ENCODE measurements at places on chromosomes 11 and 22.
A peak's percentile ranks its signal among the peaks of the same experiment; 100 is the strongest.

DNA sequence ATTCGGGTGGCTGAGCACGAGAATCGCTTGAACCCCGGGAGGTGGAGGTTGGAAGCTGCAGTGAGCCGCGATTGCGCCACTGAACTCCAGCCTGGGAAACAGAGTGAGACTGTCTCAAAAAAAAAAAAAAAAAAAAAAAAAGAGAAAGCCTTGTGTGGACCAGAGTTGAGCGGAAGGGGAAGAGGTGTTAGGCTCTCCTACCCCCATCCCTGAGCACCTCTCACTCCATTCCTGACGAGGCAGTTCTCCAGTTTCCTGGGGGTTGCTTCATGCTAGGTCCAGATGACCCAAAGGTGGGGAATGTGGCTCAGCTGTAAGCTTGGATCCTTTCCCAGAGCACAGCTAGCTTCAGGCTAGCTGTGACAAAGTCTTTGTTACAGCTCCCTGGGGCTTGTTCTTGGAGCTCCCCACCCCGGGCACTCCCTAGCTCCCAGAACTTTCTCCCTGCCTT lies 8.8 kb upstream of the DNAL4 start:
- no peak for DNase-seq

- no peak for DNase-seq
Observed at GRCh38 chr22:30591191-30591587, 521 bp downstream of the PES1 start.

DNA sequence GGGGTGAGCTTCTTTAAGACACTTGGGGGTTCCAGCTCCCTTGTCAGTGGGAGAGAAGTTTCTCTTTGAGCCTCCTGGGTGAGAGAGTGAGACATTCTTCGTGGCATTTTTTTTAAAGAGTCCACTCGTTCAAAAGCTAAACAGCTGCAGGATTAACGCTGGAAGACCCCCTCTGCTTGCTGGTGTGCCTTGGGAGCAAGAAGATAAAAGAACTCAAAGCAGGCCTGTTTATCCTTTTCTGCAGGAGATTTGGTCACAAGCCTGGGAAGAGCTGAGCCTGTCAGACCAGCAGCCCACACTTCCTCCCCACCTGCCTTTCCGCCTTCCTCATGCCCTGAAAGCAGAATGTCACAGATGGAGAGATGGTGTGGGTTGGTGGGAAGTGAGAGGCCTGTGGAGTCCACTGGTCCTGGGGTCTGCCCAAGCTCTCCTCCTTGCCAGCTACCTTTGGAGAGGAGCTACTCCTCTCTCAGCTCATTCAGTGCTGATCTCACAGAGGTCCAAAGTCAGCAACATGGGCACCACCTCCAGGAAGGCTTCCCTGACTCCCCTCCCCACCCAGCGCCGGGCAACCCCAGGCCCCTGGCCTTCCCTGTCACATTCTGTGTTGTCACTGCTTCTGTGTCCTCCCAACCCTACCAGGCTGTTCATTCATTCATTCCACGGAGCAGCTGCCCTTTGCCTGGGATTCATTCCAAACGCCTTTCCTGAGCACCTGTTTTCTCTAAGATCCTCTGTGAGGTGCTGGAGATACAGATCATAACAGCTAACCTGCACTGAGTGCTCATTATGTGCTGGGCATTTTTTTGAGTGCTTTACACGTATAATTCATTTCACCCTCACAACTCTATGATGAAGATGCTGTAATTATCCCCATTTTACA lies 6.7 kb downstream of the GDPD5 start:
- DNase-seq, result no peak

DNA sequence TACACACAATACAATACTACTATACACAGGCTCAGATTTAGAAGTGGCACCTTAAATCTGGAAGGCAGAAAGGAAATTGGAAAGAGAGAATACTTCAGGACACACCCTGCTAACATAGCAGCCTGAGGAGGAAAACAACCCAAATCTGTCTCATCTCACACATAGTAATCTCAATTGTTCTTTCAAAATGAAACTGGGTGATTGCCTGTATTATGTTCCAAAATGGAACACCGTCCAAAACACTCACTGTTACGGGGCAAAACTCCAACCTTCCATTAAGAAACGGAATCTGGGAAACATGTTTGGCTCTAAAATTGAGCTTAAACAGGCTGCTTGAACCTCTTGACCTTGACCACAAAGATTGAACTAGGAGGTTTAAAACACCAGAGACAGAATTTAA lies 572.6 kb downstream of the OPCML start:
- DNase-seq, result no peak

- no peak for DNase-seq
Observed at GRCh38 chr11:12109591-12110196, 696 bp upstream of the MICAL2 start.

DNA sequence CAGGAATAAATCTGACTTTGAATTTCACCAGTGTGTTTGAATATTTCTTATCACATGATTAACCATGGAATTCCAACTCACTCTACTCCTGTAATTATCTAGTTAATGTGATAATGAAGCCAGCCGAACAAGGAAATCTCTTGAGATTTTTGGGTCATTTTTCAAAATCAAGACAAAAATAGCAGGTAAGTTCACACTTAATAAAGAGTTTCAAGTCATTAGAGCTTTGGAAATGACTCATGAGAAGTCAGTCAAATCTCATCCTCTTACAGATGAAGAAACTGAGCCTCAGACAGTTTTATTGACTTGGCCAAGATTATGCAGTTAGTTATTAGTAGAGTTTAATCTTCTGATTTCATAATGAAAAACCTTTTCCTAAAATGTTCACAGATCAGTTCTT lies 148.8 kb downstream of the ARHGAP42 start:
- no peak for DNase-seq

GRCh38 chr22:48098243-48098920 lies 1335.9 kb downstream of the TBC1D22A start:
- DNase-seq, result peak; percentile 3

GRCh38 chr11:130389335-130389935 lies 39.0 kb downstream of the ADAMTS8 start:
- DNase-seq, result no peak

- DNase-seq, result peak; percentile 55
Observed at GRCh38 chr11:6438979-6439571, 1.7 kb downstream of the HPX start.

GRCh38 chr11:108895579-108896480 lies 231.0 kb downstream of the DDX10 start:
- DNase-seq, result peak; percentile 24

- DNase-seq, result no peak
Observed at GRCh38 chr11:3108183-3108721, 51.0 kb upstream of the CARS1 start.

GRCh38 chr22:21902296-21903087 lies 35.0 kb upstream of the MAPK1 start:
- DNase-seq, result no peak

DNA sequence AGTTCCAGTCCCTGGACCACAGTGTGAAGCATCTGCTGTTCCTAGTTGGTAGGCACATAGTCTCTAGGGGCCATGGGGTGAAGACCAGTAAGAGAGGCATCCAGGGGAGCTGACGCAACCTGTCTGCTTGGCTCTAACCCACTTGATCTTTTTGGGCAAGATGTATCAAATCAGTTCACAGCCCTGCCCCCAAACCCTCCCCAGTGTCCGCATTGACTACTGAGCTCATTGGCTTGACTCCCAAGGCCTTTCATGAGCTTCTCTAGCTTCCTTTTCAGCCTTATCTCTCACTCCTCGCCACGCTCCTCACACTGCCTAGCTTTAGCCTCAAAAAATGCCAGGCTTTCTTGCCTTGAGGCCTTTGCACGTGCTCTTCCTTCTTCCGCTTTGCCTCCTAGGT lies 29.7 kb upstream of the ABCC8 start:
- no peak for DNase-seq

GRCh38 chr22:49883294-49883640 lies 29.6 kb downstream of the ZBED4 start:
- DNase-seq, result no peak

GRCh38 chr11:1055990-1056771 lies 18.5 kb upstream of the MUC2 start:
- no peak for DNase-seq

DNA sequence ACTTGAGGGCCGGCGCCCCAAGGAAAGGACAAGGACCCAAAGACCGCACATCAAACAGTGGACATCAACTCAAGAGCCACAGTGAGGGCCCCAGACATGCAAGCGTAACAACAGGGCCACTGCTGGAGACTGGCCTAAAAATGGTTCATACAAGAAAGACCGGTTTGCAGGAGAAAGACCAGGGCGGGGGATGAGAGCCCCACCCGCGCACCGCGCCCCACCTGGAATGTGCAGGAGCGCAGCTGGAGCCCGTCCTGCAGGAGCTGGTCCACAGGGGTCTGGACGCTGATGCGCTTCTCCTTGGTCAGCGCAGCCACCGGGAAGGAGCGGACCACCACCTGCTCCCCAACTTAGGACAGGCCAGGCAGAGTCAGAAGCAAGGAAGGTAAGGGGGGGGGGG lies 13.9 kb downstream of the SBF1 start:
- no peak for DNase-seq

- no peak for DNase-seq
Observed at GRCh38 chr11:64292460-64293254, 1.6 kb downstream of the KCNK4 start.

GRCh38 chr11:20364341-20364792 lies 853 bp downstream of the HTATIP2 start:
- DNase-seq, result no peak

- DNase-seq, result no peak
Observed at GRCh38 chr11:3119141-3119821, 45.8 kb downstream of the OSBPL5 start.

DNA sequence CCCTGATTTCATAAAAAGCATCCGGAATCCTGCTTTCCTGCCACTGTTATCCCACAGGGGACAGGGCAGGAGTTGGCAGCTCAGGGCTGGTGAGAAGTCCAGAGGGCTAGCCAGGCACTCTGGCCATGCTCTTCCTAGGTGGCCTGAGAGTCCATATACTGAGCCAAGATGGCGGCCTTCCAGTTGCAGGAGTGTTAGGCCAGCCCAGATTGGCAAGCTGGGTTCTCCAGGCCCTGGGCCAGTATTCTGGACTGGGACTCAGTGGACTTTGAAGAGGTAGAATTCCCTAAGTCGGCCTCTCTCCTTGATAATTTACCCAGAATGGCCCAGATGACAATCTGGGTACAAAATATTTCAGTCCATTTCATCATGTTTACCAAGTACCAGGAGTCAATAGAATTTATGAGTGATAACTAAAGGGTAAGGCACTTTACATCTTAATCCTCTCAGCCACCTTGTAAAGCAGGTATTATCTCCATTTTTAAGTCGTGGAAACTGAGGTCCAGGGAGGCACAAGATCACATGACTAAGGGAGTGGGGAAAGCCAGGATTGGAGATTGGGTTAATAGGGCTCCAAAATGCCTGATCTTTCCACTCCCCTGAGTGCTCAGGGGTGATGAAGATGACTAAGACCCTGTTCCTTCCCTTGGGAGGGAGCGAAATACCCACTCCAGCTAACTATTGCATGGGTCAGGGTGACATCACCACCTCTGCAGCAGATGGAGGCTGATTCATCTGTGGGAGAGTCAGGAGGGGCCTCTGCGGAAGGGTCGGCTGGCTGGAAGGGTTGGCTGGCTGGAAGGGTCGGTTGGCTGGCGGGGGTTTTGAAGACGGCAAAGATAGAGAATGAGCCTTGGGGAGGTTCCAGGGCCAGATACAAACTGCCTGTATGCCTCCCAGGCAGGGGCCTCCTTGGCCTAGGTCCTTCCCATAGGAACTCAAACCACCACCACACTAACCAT lies 1.2 kb upstream of the MICALL1 start:
- no peak for DNase-seq

DNA sequence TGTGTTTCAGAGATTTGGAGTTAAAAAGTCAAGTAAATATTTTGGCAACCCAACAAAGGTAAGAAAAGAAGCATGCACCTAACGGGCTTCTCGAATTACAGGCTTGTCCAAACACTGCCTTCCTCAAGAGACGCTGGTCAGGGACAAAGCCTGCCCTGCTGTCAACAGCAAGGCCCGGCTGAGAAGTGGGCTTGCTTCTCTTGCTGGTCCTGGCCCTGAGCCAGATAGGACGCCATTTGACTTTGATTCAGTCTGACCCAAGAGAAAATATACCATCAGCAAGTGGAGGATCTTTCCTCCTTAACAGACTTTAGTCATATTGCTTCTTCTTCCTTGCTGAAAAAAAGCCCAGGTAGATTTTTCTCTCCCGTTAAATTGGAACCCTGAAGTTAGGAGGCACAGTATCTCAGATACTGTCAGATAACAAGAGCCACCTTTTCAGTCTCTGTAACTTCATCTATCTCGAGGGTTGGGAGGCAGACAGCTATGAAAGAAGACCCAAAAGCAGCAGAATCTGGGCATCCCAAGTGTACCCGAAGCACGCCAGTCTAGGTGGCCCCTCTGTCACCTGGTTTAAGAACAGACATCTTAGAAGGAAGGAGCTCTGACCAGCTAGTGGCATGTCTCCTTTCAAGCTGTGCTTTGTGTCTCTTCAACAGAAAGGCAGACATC lies 57.5 kb downstream of the C22orf31 start:
- DNase-seq, result no peak

GRCh38 chr22:20001082-20001638 lies 15.5 kb downstream of the ARVCF start:
- no peak for DNase-seq

GRCh38 chr11:117435326-117435725 lies 107.7 kb downstream of the CEP164 start:
- DNase-seq, result no peak
